ENCODE measurements at places on chromosomes 11 and 22.

DNA sequence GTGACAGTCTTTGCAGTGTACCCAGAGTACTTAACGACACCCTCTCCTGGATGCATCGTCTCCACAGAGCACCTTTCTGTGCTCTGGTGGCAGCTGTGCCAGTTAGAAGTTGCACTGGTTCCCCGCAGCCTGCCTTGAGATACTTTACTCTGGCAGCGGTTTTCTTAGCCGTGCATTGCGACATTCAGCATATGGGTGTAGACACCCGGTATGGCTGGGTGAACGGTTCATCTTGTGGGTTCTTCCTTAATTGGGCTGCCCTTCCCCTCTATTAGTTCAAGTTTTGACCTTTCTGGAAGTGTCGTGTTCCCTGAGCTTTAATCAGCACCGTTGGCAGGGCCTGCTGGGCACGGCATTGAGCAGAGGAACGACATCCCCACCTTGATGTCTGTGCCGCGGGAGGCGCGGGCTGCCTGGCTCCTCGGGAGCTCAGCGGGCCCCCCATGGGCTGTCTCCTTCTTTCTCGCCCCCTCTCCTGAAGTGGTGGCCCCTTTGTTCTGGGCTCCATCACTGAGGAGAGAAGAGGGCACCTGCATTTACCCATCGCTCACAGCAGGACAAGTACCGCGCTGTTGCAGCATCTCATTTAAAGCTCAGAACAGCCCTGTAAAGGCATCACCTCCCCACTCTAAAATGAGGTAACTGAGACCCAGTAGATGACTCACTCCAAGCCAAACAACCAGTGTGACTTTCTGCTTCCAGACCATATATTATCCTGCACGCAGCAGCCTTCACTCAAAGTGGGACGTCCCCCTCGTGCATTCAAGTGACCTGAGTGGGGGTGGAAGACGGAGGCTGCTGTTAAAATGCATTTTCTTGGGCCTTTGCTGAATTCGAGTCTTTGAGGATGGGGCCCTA, 13.3 kb downstream of the FAM83F start:
- DNase-seq = no peak

- DNase-seq = no peak
These were observed 4.8 kb downstream of the SAAL1 start for GRCh38 chr11:18100926-18101656.

GRCh38 chr11:95074792-95075563, 8.3 kb downstream of the SRSF8 start:
- DNase-seq = no peak

- DNase-seq = no peak
These were observed 30.3 kb downstream of the NF2 start for GRCh38 chr22:29633514-29634312.
